ENCODE measurements at places on chromosomes 6 and 20.

- DNase-seq: no peak
Observed at GRCh38 chr6:155448668-155449449, 6.8 kb downstream of the NOX3 start.

- DNase-seq: no peak
Observed at GRCh38 chr6:168193816-168194721, 115.1 kb upstream of the FRMD1 start.

DNA sequence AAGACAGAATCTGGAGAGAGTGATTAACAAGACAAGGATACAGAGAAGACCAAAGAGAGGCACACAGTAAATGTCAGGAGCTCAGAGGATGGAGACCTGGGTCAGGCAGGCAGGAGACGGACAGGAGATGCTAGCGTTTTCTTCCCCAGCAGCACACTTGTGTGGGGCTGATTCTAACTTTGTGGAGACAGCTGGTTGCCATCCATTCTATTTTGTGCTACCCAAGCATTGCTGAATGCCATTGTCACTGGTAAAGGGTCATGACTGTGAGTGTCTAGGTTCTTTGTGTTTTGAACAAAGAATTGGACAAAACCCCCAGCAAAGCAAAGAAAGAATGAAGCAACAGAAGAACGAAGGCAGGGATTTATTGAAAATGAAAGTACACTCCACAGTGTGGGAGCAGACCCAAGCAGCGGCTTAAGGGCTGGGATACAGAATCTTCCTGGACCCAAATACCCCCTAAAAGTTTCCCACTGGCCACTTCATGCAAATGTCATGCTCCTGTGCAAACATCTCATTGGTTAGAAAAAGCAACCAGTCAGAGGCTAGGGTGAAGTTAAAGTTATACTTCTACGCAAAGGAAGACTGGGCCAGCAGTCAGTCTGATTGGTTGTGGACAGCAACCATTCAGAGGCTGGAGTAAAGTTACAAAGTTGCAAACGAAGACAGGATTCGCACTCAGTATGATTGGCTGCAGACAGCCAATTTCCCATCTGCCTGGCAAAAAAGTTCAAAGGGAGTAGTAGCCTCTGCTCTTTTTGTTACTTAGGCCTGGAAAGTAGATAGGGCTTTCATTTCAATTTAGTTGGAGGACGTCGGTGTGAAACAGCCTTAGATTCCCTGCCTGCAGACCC is 17.5 kb downstream of the PTK7 start:
- no peak for DNase-seq

GRCh38 chr20:48025661-48026060 is 240.4 kb upstream of the SULF2 start:
- DNase-seq: no peak

- DNase-seq: no peak
Observed at GRCh38 chr6:63529498-63529897, 42.8 kb upstream of the LOC128125822 start.

- peak; percentile 35 for DNase-seq
Observed at GRCh38 chr20:62938105-62938888, at the start of gene GID8. Gene GID8 (plus strand): TSS chr20:62938147. CDS start chr20:62941503, 3,356 bp downstream.

GRCh38 chr20:41154436-41155176 is 17.3 kb downstream of the PLCG1 start:
- no peak for DNase-seq

GRCh38 chr6:147700436-147701209 is 192.1 kb downstream of the SAMD5 start:
- DNase-seq: no peak

- no peak for DNase-seq
Observed at GRCh38 chr20:8399947-8400346, 267.9 kb downstream of the PLCB1 start.

- no peak for DNase-seq
Observed at GRCh38 chr6:159879856-159880255, 10.9 kb upstream of the MAS1 start.

DNA sequence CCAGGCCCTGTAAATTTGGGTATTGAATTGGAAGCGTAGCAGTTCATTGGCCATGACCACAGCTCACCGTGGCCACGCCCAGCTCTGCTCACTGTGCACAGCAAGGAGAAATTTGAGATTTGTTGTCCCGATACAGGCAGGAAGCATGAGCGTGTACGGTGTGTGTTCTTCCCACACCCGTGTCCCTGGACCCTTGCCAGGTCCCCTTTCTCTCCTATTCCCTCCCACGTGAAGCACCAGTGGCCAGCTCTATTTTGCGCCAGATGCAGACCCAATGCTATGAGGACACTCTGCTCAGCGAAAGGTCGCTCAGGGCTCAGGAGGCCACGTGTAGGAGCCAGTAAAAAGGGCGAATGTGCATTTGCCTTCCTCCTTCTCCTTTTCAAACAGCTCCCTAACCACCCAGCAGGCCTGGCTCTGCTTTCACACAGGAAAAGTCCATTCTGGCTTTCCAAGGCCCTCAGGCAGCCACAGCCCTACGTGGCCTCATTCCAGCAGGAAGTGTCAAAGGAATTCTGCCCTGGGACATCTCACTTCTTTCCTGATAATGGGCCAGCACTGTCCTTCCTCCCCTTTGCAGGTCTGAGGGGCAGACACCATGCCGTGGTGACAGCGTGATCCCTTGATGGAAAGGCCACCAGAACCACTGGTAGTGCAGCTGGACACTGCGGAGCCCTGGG is 499.2 kb upstream of the CDH4 start:
- no peak for DNase-seq

- DNase-seq: no peak
Observed at GRCh38 chr6:150681578-150682395, 82.1 kb downstream of the PLEKHG1 start.

Measured in COLO829 (cell line).